ENCODE measurements at places on chromosomes 13 and 19. TPM values are rescaled to one million over a fixed set of nuclear protein-coding genes. Genes with fewer than 3 reads are reported as not detected.

- no peak for DNase-seq
Measured at GRCh38 chr13:69912630-69913029, 195.0 kb upstream of the ATXN8OS start.

DNA sequence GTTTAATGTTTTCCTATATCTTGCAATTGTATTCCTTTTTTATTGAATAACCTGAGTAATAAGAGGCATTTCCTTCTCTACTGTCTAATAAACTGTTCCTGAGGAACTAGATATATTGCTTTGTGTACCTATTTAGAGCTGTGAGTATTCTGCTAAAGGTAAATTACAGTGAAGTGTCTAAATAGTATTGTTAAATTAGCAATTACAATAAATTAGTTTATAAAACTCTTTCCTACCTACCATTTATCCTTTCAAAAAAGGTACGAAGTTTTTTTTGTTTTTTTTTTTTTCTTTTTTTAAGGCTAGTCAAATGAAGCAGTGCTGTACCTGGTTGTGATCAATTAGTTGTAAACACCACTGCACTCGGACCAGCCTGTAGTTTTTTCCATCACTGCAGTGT lies 34.8 kb downstream of the TM9SF2 start:
- DNase-seq = no peak

DNA sequence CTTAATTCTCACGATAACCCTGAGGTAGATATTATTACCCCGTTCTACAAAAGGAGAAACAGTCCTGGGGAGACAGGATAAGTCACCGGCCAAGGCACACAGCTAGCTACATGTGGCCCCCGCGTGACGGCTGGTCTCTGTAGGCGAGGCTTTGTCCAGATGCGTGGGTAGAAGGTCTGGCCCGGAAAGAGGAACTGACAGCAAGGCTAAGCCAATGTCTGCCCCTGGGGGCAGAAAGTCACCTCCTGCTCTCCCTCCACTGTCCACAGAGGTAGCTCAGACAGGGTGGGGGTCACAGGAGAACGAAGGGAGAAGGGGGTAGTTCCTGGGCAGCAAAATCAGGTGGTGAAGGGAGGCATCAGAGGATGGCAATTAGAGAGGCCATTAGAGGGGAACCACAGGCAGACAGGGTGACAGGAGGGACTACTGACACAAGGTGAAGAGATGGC lies 1.8 kb downstream of the APOC4 start:
- DNase-seq = peak; percentile 71

- DNase-seq = no peak
Measured at GRCh38 chr19:50676625-50677197, 27.5 kb downstream of the C19orf81 start.

GRCh38 chr19:11054628-11055027 lies 34.6 kb upstream of the LDLR start:
- no peak for DNase-seq

- no peak for DNase-seq
Measured at GRCh38 chr19:19051478-19052213, 12.1 kb upstream of the SLC25A42 start.

DNA sequence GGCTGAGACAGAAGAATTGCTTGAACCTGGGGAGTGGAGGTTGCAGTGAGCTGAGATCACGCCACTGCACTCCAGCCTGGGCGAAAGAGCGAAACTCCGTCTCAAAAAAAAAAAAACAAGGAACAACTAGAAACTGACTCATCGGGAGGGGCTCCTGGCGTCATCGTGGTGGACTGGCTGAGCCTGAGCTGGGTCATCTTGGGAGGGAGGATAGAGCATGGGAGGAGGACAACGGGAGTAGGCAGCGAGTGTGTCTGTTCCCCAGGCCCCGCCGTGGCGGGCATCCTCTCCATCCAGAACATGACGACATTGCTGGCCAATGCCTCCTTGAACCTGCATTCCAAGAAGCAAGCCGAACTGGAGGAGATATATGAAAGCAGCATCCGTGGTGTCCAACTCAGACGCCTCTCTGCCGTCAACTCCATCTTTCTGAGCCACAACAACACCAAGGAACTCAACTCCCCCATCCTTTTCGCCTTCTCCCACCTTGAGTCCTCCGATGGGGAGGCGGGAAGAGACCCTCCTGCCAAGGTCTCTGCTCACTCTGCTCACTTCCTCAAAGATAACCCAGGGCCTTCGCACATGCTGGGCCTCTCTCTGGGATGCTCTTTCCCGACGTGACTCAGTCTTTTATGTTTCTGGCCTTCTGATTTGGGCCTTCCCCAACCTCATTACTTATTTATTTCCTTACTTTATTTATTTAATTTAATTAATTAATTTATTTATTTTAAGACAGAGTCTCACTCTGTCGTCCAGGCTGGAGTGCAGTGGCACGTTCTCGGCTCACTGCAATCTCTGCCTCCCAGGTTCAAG lies 16.6 kb downstream of the DDX39A start:
- DNase-seq = peak; percentile 53

DNA sequence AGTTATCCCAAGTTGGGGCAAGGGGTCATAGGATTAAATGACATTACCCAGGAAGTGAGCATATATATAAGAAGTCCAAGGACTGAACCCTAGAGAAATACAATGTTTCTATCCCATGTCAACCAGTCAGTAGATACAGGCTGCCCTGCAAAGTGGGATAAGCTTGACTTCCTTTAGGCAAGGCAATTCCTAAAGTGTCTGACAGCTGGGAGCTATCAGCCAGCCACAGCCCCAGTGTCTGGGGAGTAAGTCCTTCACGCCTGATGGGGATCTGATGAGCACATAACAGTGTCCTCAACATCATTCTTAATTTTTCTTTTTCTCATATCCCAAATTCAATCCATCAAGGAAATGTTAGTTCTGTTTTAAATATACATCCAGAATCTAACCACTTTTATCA lies 54.1 kb downstream of the DNAJC15 start:
- no peak for DNase-seq

DNA sequence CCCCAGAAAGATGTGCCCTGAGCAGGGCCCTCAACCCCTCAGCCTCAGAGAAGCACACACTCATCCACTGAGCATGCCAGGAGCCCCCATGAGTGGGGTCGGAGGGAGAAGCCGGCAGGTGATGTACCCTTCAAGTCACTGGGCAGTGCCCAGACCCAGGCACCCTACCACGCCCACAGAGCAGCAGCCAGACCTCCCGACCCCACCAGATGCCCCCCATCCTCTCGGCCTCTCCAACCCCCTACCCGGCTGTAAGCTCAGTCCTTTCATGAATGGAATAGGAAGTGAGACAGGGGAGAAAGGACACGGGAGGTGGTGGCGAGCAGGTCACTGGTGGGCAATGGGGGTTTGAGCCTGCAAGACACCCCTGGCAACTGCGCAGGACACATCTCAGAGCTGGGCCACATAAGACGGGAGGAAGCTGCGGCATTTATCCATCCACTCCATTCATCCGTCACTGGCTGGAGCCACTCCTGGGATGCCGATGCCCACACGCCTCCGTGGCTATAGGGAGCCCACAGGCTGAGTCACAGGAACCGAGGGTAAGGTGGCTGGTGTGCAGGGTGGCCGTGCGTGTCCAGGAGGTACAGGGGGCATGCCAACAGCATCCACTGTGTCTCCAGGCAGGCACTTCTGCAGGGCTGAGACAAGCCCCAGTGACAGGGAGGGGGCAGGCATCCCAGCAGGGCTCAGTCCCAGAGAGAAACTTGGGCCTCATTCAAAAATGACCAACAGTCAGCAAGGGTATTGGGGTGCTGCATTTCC lies 23.8 kb upstream of the VSTM2B start:
- DNase-seq = no peak

GRCh38 chr19:50331994-50332243 lies 2.7 kb upstream of the KCNC3 start:
- no peak for DNase-seq

DNA sequence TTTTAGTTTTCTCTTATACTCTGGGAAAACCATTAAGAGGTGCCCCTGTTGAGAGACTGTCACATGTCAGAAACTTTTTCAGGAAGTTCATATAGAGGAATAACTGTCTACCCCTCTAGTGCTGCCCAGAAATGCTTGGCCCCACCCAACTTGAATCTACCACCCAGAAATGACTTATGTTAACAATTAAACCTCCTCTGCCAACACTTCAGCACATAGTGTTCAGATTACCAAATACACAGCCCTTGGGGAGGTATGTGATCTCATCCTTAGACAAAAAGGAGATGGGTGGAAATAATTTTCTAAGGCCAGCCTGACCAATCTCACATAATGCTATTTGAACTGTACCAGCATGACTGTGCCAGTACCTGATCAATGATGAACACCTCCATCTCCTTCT lies 35.6 kb downstream of the CCDC169 start:
- no peak for DNase-seq

DNA sequence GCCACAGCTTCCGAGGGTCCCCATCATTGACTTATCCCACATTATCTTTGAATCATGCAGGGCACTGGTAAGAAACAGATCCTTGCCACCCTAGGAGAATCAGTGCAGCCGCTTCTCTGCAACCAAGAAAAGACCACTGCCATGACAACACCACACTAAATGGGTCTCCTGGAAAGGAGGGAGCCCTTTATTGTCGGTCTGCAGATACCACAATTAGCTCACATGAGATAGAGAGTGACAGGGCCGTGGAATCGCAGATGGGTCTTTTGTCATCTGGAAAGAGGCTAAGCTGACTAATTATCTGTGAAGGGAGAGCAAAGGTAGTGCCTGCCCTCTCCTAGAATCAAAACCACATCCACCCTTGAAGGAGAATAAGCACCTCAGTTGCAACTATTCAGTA lies 178.3 kb upstream of the MYO16 start:
- no peak for DNase-seq

- DNase-seq = no peak
Measured at GRCh38 chr19:35429698-35430408, 18.2 kb upstream of the FFAR2 start.

- no peak for DNase-seq
Measured at GRCh38 chr13:59442944-59443486, 720.7 kb downstream of the DIAPH3 start.

- DNase-seq = no peak
Measured at GRCh38 chr13:36973621-36974295, 25.4 kb downstream of the ALG5 start.

DNA sequence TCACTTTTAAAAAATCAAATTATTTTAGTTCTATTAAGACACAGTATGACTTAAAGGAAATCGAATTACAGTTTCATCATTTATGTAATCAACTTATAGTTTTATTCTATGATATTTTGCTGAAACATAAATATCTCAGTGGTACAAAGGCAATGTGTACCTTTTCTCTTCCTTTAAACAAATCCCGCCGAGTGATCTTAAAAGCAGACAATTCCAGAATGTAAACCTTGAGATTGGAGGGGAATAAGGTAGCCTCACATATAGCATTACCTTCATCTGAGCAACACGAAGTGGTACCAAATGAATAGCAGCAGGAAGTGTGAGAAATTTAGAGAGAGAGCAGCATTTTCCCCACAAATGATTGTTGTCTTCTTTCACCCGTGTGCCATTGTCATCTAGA lies 842.2 kb upstream of the GPC6 start:
- no peak for DNase-seq

- no peak for DNase-seq
Measured at GRCh38 chr13:47046706-47047105, 149.9 kb upstream of the HTR2A start.

GRCh38 chr13:56923626-56924140 lies 217.0 kb upstream of the PRR20A start:
- no peak for DNase-seq

- no peak for DNase-seq
Measured at GRCh38 chr13:81223778-81224177, 882.9 kb upstream of the SPRY2 start.

- no peak for DNase-seq
Measured at GRCh38 chr19:45498411-45499195, at the start of gene PPM1N. Gene PPM1N, plus strand, starts transcription at chr19:45498443. Its CDS starts 30 bp downstream, at chr19:45498473.

DNA sequence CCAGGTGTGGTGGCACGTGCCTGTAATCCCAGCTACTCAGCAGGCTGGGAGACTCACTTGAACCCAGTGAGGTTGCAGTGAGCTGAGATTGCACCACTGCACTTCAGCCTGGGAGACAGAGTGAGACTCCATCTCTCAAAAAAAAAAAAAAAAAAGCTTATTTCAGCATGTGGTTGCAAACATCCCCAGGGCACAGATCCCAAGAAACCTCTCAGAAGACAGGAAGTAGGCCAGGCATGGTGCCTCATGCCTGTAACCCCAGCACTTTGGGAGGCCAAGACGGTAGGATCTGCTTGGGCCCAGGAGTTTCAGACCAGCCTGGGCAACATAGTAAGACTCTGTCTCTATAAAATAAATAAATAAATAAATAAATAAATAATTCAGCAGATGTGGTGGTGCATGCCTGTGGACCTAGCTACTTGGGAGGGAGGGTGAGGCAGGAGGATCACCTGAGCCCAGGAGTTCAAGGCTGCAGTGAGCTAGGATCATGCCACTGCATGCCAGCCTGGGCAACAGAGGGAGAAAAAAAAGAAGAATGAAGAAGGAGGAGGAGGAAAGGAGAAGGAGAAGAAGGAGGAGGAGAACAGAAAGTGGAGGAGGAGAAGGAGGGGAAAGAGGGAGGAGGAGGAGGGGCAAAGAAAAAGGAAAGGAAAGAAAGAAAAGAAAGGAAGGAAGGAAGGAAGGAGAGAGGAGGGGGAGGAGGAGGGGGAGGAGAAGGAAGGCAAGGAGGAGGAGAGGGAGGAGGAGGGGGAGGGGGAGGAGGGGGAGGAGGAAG lies 4.3 kb upstream of the LRRC8E start:
- no peak for DNase-seq

- no peak for DNase-seq
Measured at GRCh38 chr13:51093574-51093973, 17.5 kb downstream of the C13orf42 start.

The POLD1 gene
- 13.6 TPM for total RNA-seq

The PROZ gene
- not detected for total RNA-seq

The POLR2E gene
- total RNA-seq = 215 TPM

The FFAR2 gene
- total RNA-seq = not detected

The ZNF730 gene
- total RNA-seq = not detected

The TINCR gene
- 0.27 TPM for total RNA-seq

The NLRP7 gene
- total RNA-seq = not detected

The KLF1 gene
- 0.23 TPM for total RNA-seq

The C1QTNF9 gene
- not detected for total RNA-seq

The CLPTM1 gene
- 272 TPM for total RNA-seq

The RAB20 gene
- total RNA-seq = 37.3 TPM

The SOX21 gene
- not detected for total RNA-seq

The ACOD1 gene
- total RNA-seq = not detected

The VAV1 gene
- total RNA-seq = 12.9 TPM

The COL5A3 gene
- total RNA-seq = 9.3 TPM

The WDR88 gene
- total RNA-seq = not detected

The OR10H1 gene
- not detected for total RNA-seq

All from adrenal gland (tissue), 19 donors.